ENCODE measurements at places on chromosomes 4 and X.

GRCh38 chrX:154401045-154401799, 3.0 kb downstream of the RPL10 start:
- no peak for DNase-seq

- no peak for DNase-seq
Measured at GRCh38 chr4:127425202-127425845, 207.4 kb upstream of the INTU start.

DNA sequence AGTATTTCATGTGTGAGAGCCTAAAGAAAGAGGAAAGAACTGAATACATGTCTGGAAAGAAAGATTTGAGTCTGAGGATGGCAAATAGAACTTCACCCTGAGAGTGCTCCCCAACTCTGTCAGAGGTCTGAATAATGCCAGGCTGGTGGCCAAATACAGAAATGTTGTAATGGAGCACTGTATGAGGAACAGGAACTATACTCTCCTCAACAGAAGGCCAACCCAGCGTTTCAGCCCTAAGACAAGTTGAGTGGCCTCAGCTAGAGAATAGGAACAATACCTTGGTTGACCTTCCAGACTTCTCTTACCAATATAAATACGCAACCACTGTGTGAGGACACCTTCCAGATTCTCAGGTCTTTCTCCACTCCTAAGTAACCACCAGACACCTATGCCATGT, 94.5 kb upstream of the STIM2 start:
- DNase-seq: no peak

GRCh38 chr4:78569306-78569821, 17.8 kb downstream of the ANXA3 start:
- DNase-seq: no peak

DNA sequence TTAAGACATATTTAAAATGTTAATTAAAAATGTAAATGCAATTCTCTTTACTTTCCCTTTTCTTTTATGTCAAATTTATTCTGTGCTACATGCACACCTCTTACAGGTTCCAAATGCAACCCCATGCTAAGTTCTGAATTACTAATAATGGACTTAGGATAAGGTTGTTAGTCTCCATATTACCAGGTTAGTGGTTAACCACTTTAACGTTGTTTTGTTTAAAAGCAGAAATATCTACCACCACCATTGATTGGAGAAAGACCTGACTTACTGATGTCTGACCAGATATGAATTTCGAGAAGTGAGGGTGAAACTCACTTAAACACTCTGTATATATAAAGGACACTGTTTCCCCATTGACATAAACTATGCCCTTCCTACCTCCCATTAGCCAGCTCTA, 6.9 kb upstream of the TRPC3 start:
- DNase-seq: no peak

Data from heart left ventricle (tissue), 16 donors.